Stimulated activated CD4-positive, alpha-beta T cell treated with anti-CD3 and anti-CD28 coated beads, Interleukin-4, amount 100 ng/mL, for 24 hours (primary cell): ENCODE measurements at places on chromosomes 5 and 9.

GRCh38 chr5:128870923-128871322 lies 94.4 kb upstream of the SLC27A6 start:
- no peak for DNase-seq

- no peak for DNase-seq
Measured at GRCh38 chr9:136588663-136589464, 43.0 kb upstream of the NOTCH1 start.

DNA sequence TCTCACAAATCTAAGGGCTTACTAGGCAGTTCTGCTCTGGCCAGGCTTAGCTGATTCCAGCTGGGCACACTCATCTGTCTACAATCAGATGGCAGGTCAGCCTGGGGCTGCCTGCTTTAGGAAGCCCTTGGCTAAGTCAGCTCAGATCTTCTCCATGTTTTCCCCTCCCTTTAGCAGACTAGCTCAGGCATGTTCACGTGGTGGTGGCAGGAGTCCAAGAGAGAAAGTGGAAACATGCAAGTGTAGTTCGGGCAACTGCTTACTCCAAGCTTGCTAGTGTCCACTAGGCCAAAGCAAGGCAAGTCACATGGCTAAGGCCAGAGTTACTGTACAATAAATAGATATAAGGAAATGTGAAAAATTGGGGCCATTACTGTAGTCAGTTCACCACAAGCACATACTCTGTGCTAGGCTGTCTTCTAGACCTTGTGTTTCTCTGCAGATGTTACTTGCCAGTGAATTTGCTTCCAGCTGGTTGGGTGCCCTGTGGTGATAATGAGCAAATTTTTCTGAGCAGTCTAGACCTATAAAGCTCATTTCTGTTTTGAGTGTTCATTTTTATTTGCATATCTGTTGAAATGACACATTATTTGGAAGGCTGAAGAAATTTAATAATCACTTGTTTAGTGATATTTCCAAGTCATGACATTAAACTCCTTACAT lies 38.3 kb downstream of the RECK start:
- no peak for DNase-seq

- no peak for DNase-seq
Measured at GRCh38 chr9:3863111-3863528, 337.3 kb upstream of the RFX3 start.

DNA sequence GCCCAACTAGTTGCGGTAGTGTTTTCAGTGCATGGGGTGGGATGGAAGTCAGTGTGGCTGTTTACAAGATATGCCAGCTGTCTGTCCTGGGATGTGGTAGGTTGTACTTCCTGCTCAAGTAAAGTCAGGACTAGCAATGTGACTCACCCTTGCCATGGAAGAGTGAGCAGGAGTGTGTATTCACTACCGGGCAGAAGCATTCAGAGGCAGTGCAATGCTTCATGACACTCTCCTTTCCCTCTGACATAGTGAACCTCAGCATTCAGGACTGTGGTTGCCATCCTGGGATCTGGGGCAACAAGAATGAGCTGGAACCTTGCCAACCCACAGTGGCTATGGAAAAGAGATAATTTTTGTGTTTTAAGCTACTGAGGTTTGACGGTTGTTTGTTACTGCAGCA lies 68.9 kb downstream of the BOD1 start:
- no peak for DNase-seq

DNA sequence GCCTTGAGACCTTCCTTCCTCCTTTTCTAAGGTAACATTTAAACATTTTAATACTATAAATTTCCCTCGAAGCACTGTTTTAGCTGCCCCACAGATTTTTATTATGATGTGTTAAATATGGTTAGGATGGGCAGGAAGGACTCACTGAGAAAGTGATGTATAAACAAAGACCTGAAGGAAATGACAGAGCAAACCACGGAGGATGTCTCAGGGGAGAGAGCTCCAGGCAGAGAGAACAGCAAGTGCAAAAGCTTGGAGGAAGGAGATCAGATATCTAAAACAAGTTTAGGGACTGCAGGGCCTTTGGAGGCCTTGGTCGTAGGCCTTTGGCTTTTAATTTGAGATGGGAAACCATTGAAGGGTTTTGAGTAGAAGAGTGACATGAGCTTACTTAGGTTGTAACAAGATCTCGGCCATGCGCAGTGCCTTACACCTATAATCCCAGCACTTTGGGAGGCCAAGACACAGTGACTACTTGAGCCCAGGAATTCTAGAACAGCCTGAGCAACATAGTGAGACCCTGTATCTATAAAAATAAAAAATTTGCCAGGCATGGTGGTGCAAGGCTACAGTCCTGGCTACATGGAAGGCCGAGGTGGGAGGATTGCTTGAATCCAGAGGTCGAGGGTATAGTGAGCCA lies 35.5 kb upstream of the LRRTM2 start:
- DNase-seq, result no peak

GRCh38 chr9:126533926-126534310 lies 79.8 kb upstream of the LMX1B start:
- no peak for DNase-seq

DNA sequence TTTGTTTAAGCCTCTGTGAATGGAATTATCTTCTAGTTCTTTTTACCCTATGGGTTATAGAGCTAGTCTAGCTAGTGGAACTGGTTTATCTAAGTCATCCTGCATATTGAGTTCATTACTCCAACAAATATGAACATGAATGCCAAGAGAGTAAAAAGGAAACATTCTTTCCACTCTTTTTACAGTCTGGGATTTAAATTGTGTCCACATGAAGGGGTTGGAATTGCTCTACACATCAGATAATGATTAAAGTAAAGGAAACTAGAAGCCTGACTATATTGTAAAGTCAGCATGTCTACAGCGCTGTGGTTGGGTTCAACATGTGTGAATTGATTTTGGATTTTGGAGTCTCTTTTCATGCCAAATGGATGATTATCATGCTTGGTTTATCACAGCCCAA lies 173.1 kb downstream of the CCDC171 start:
- no peak for DNase-seq

GRCh38 chr9:120490888-120491595 lies 88.9 kb downstream of the CDK5RAP2 start:
- DNase-seq, result no peak

- DNase-seq, result no peak
Measured at GRCh38 chr5:159322180-159322579, 8.1 kb downstream of the IL12B start.

DNA sequence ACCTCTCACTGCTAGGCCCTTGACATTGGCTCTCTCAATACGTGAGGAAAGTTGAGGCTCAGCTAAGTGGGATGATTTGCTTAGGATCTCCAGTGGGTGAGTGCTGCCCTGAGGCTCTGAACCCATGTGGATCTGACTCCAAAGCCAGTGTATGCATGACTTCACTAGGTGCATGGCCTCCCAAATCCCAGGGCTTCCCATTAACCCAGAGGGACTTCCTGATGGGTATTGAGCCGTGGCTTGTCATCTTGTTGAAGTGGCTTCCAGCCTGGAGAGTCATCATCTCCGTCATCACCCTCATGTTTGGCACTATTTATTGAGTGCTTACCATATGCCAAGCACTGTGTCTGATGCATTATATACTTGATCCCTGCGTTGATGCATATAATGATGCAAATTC lies 37.3 kb upstream of the TEX48 start:
- no peak for DNase-seq

- DNase-seq, result no peak
Measured at GRCh38 chr5:143672806-143673205, 139.2 kb upstream of the HMHB1 start.
